G401 (cell line): ENCODE measurements at places on chromosomes 12 and 14.

DNA sequence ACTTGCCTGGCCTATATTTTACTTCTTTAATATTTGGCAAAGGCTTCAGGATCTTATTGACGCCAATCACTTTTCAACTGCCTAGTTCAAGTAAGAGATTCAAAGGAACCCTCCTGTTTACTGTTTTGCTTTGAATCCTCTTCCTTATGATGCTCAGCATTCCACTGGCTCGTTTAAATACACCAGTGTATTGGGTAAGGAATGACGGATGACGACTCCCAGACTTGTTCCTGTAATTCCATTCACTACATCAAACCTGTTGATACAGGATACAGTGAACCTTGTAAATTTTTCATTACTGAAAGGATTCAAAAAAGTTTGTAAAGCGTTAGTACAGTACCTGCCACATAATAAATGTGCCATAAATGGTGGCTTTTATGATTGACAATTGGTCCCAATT is 1.7 kb upstream of the SYCP3 start:
- no peak for DNase-seq

DNA sequence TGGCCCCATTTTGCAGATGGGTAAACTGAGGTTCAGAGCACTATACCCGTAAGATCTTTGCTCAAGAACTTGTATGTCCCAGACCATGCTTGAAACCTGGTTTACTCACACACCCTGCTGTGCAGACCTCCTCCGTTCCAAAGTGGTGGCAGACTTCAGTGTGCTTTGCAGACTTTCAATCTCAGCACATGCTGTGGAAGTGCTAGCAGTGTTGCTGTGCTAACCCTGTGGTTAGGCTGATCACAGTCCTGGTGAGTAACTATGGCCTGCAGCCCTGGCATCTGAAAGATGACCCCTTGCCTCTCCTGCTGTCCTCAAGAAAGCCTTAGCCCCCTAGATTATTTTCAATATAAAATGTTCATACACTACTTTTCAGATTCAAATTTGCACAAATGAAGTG is 450.6 kb downstream of the DPF3 start:
- no peak for DNase-seq

DNA sequence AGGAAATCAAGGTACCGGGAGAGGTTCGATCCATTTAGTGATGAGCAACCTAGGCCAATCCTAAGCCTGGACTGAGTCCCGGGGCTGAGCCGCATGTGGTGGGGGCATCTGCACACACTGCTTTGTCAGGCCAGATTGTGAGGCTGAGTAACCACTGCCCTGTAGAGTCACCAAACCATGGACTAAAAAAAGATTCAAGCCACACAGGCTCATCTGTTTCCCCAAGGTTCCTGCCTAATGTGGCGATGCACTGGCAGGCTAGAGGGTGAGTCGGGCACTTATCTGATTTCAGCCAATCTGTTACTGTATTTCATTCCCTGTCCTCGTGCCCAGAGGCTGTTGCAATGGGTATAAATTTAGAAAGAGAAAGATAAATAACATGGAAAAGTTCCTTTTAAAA is 140.8 kb downstream of the TTC7B start:
- peak; percentile 98 for DNase-seq

DNA sequence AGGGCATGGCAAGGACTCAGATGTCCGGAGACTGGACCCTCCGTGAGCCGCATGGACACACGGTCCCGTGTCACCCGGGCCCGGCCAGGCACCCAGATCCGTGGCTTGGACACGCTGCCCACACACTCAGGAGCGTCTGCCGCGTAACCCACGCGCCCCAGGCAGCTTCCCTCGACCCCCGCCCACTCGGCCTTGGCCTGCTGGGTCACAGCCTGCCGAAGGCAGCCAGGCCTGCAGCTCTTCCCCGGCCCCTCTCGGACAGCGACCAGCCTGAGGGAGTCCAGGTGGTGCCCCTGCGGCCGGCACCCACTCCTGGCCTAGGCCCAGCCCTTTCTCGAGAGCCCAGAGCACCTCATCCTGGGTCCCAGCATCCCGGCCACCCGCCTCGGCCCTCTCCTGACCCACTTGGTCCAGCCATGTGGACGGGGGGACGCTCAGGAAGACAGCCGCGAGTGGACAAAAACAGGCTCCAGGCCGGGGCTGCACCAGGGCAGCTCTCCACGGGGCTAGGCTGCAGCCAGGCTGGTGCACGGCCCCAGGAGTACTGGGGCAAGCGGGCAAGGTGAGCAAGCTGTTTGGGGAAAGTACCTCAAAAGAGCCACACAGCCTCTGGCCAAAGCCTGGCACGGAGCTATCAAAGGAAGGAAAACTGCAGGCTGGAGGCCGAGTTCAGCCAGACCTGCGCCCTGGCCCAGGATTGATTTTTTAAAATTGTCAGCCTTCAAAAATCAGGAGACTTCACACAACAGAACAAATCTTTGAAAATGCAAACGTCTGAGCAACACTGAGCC is 6.5 kb downstream of the AKT1 start:
- DNase-seq = no peak

- peak; percentile 82 for DNase-seq
Observed at GRCh38 chr12:267581-268482, 5.2 kb upstream of the SLC6A13 start.

GRCh38 chr14:23320584-23321571 is at the start of gene PABPN1:
TSS of gene PABPN1 (plus strand) at chr14:23321457. CDS start at chr14:23321470, 13 bp downstream.
- peak; percentile 100 for DNase-seq

DNA sequence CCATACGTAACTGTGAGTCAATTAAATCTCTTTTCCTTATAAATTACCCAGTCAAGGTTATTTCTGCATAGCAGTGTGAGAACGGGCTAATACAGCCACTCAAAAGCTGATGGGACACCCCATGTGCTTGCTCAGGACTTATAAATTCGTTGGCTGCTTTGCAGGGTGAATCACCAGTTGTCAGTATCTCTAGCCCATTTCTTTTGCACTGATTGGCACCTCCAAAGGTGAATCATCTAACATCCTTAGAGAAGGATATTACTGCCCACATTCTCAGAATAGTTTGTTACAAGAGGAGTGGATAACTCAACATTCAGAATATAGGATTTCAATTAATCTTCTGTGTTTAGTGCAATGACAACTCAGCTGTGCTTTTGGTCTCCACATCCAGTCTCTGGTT is 601.5 kb downstream of the KCNH5 start:
- no peak for DNase-seq

DNA sequence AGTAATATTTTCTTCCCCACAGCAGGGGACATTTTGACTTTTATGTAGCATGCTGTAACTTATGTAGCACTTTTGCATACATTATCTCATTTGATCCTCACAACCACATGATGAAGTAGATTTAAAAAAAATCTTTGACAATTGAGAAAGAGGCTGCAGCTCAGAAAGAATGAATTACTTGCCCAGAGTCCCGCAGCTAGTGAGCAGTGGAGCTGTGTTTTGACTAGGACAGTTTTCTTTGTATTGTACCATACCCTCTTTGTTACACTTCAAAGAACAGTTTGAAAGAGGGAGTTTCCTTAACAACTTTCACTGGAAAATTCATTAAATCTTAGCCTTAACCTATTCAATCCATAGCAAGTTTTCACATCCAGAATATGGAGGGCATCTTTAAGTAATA is 58.6 kb downstream of the SYNE2 start:
- DNase-seq = no peak

DNA sequence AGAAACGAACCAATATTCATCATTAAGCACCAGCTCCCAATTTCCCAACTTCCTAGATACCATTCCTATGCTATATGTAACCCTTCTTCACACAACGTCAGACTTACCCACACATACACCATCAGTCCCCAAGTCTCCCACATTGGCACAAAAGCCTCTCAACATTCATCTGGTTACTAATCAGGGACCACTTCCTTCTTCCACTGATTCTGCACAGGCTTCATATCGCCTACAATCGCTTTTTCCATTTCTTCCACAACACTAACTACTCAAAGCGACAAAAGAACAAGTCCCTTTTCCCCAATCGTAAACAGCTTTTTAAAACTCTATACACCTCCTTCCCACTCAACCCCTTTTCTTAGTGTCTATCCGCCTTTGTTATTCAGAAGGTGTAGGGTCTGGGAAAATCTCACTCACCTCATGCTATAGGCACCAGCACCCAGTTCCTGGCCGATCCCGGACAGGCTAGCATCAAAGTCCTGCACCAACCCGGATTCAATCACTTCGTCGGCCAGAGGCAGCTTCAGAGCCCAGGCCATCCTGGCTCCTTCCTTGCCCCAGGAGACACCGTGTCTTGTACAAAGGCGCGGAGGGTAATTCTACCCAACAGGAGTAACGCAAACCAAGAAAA is 936 bp downstream of the TFCP2 start:
- DNase-seq = peak; percentile 54

DNA sequence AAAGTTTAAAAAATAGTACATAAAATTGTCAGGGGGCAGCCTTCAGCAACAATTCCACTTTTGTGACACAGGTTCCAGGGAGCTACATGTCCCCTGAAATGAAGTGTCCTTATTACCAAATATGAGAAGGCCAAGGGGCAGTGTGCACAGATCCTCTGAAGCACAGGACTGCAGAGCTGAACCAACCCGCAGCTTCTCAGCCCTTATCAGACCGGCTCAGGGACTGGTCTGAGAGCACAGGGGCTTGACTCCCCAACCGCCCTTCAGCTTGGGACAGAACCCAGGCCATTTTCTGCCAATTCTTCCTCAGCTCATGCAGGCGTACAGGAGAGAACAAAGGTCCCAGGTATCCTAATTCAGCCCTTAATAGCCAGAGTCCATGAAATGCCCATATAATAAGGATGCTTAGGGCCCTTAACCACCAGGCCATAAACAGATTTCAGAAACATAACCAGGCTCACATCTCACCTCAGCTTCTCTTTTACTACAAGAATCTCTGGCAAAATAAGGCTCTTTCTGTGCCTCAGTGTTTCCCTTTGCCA is 221.3 kb downstream of the ANO2 start:
- DNase-seq = no peak

DNA sequence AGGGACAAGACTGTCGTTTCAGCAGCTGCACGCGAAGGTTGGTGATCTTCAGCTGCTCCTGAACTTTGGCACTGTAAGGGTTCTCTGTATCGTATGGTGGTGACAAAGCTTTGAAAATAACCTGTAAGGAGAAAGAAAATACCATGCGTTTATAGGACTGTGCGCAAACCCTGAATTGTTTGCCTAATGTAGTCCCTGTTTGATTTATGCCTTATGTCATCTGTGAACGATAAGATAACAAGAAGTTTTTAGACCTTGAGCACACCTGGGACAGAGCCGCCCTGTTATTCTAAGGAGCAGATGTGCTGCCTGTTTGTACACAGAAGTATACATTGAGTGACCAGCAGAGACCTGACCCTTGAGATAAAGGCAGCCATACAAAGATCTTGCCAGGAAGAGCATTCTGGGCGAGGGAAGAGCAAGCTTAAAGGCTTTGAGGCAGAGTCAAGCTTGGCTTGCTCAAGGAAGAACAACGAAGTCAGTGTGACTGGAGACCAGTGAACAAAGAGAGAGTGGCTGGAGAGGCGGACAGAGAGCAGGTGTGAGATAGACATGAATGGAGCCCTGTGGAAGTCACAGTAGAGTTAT is 52.4 kb downstream of the NTN4 start:
- no peak for DNase-seq

GRCh38 chr12:65535946-65536345 is 257.5 kb downstream of the MSRB3 start:
- DNase-seq = no peak

- no peak for DNase-seq
Observed at GRCh38 chr12:7542813-7543212, 39.2 kb upstream of the CD163 start.

DNA sequence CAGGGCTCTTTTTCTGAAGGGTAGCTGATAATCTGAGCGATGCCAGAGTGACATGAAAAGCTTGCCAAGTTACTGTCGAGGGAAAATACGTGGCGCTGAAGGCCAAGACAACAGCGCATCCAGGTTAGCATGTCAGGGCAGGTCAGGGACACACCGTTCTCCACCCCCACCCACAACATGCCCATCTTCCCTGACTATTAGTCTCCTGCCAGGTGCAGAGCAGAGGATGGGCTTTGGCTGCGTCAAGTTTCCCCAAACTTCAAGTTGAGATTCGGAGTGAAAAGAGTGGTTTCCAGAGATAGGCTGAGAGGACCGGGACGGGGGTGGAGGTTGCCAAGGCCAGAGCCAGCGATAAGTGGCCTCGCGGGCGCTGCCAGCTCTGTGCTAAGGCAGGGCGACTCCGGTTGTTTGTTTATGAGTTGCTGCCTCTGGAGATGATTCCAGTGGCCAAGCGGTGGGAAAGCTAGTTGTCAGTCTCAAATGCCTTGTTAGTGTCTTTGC is 1.7 kb downstream of the TRHDE start:
- DNase-seq = peak; percentile 72

DNA sequence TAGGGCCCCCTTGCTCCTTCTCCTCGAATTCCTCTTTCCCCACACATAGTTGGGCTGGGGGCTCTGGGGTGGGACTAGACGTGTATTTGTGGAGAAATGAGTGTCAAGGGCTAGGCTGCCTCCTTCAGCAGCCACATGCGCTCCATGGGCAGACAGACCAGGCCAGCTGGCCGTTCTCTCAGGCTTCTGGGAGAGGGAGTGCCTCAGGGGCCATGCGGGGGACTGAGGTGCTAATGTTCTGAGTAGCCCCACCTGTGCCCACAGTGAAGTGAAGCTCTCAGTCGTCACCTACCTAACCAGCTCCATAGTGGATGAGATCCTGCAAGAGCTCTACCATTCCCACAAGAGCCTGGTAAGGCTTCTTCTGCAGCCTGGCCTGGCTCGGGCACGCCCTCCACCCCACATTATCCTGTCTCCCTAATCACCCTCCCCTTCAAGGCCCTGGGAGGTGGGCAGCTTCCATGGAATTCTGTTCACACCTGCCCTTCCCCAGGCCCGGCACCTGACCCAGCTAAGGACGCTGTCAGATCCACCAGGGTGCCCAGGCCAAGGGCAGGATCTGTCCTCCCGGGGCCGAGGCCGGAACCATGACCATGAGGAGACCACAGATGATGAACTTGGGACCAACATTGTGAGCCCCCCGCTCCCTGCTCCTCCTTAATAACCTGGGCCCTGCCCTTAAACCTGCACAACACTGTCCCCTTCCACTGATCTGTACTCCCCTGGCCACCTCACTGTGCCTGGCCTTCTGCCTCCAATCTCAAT is 9.0 kb upstream of the CPNE6 start:
- DNase-seq = no peak

GRCh38 chr12:119911182-119911581 is 34.1 kb upstream of the CIT start:
- no peak for DNase-seq

GRCh38 chr14:105200074-105200473 is 19.0 kb upstream of the NUDT14 start:
- no peak for DNase-seq

- DNase-seq = no peak
Observed at GRCh38 chr14:30569216-30569902, 10.4 kb downstream of the G2E3 start.
